ENCODE measurements at places on chromosomes 7 and 10. TPM values are rescaled to one million over a fixed set of nuclear protein-coding genes. Genes with fewer than 3 reads are reported as not detected.

DNA sequence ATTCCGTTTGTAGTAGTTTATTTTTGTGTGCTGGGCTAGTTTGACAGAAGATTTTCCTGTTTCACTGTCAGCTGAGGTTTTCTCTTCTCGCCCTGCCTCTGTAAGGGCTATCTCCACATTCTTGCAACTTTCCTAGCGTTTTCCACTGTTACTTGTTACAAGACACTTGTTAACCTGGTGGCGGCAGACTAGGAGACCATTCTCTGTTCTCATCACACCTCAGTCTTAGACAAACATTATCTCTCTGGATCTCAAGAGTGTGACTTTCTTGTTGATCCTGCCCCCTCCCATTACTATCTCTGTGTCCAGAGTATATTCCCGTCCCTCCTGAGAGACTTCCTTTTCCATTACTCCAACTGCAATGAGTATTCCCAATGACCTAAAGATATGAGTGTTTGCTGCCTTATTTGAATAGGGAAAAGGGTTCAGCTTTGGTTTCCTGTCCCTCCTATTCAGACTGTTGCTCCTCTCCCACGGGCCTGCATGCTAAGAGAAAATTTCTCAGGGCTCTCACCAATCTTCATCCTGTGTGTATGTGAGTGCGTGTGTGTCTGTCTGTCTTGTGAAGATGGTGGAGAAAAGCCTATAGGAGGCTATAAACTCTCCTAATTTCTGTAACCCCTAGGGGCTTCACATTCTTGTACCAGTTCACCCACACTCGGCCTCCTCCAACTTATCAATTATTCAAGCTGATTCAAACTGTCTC lies 722.4 kb upstream of the POT1 start:
- no peak for DNase-seq

GRCh38 chr7:133674079-133674763 lies 421.3 kb downstream of the EXOC4 start:
- no peak for DNase-seq

DNA sequence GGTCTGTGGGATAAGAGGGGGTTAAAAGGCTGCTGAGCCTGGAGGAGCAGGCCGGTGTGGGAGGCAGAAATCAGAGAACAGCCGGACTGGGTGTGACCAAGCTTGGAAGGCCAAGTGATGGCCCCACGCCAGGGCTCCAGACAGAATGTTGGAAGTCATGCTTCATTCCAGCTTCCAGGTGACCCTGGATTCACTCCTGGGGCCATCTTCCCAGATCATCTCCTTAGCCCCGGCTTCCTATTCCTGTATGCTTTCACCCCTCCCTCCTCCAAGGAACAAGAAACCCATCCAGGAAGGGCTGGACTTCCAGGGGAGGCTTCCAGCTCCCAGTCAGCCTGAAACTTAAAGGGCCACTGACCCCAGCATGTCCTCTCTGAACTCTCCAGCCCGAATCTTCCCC lies 1.0 kb downstream of the INMT start:
- no peak for DNase-seq

DNA sequence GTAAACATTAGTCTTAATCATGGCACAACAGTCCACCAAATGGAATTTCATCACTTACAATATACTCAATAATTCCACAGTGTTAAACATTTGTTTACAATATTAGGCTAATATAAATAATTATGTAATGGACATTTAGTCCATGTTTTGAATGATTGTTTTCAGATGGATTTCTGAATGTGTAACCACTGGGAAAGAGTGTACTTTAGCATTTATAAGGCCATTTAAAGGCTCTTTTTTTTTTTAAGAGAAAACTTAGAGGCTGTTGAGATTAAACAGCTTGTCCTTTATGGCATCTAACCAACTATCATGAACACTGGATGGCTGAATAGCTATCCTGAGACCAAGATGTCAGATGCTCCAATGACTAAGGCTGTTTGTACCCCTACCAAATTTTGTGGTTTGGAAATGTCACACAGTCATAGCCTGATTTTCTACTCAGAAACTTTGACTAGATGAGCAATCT lies 248.3 kb upstream of the GLI3 start:
- no peak for DNase-seq

- no peak for DNase-seq
These were observed 55.3 kb downstream of the TBATA start for GRCh38 chr10:70729763-70730357.

GRCh38 chr7:117427258-117427701 lies at the start of gene ASZ1:
Gene ASZ1, minus strand, starts transcription at chr7:117427493. Its CDS starts 33 bp downstream, at chr7:117427460.
- DNase-seq, result no peak

DNA sequence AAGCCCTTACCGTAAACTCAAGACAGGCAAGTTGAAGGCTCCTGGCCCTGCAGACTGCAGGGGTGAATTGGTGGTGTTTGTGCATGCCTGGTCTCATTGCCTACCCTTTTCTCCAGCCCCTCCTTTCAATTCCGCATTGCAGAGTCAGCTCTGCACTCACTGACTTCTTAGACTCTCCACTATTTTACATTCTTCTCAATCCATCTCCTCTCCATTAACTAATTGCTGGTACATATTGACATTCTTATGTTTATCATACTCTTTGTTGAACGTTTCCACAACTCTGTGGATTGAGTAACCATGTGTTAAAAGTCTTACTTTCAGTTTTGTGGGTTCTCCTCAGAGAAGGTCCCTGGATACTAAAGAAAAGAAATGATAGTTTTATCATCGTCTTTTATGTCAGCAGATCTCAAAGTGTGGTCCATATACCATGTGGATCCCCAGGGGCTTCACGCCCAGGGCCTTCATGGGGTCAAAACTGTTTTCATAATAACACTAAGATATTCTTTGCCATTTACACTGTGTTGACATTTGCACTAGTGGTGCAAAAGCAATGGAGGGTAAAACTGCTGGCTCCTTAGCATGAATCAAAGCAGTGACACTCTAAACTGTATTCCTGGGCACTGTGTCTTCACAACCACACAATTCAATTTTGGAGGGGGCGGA lies 135.4 kb upstream of the FZD1 start:
- no peak for DNase-seq

- DNase-seq, result no peak
These were observed 94.3 kb upstream of the AFAP1L2 start for GRCh38 chr10:114498413-114499111.

- no peak for DNase-seq
These were observed 42.9 kb upstream of the TRIM24 start for GRCh38 chr7:138417078-138417700.

DNA sequence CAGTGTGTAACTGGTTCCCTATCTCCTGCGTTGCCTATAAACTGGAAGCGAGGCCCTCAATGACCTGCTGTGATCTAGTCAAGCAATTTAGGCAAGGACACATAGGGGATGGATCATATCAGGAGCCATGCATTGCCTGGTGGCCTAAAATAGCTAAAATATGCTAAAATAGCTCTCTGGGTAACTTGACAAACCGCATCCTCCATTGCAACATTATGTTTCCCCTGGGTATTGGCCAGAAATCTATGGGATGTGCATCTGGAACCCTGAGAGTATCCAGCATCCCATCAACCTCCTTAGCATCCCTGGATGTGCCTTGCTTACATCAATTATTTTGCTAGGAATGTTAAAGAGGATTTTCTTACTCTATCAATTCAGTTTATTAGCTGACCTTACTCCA lies 91.7 kb upstream of the ADCY1 start:
- no peak for DNase-seq

- no peak for DNase-seq
These were observed 412.8 kb upstream of the ZMIZ1 start for GRCh38 chr10:78655979-78656378.

Gene EPO
- 0.09 TPM for total RNA-seq

Gene GRID1
- total RNA-seq, result 0.33 TPM

Gene UCN3
- 0.19 TPM for total RNA-seq

Gene SPDYE11
- total RNA-seq, result not detected

Gene SPACDR
- 0.76 TPM for total RNA-seq

Gene DLG5
- 6.6 TPM for total RNA-seq

Data from thymus (tissue), 14 donors.